Gastrocnemius medialis (tissue), 4 donors: ENCODE measurements at places on chromosomes 4 and X. TPM values are rescaled to one million over a fixed set of nuclear protein-coding genes. Genes with fewer than 3 reads are reported as not detected.

FLNA gene
- total RNA-seq = 81.8 TPM

NUDT11 gene
- not detected for total RNA-seq

VEGFD gene
- total RNA-seq = 7.7 TPM

PDLIM3 gene
- 1,062 TPM for total RNA-seq

GRCh38 chr4:57424232-57424897 lies 314.2 kb upstream of the IGFBP7 start:
- no peak overlapping the region for H3K4me3 ChIP-seq
- H3K27me3 ChIP-seq = no peaks in the 10 kb centered on the region
- H3K27ac ChIP-seq = no peak overlapping the region
- DNase-seq = no peak
- no peaks in the 10 kb centered on the region for H3K36me3 ChIP-seq
- no peaks in the 10 kb centered on the region for H3K4me1 ChIP-seq
